ENCODE measurements at places on chromosomes 7 and 10.

DNA sequence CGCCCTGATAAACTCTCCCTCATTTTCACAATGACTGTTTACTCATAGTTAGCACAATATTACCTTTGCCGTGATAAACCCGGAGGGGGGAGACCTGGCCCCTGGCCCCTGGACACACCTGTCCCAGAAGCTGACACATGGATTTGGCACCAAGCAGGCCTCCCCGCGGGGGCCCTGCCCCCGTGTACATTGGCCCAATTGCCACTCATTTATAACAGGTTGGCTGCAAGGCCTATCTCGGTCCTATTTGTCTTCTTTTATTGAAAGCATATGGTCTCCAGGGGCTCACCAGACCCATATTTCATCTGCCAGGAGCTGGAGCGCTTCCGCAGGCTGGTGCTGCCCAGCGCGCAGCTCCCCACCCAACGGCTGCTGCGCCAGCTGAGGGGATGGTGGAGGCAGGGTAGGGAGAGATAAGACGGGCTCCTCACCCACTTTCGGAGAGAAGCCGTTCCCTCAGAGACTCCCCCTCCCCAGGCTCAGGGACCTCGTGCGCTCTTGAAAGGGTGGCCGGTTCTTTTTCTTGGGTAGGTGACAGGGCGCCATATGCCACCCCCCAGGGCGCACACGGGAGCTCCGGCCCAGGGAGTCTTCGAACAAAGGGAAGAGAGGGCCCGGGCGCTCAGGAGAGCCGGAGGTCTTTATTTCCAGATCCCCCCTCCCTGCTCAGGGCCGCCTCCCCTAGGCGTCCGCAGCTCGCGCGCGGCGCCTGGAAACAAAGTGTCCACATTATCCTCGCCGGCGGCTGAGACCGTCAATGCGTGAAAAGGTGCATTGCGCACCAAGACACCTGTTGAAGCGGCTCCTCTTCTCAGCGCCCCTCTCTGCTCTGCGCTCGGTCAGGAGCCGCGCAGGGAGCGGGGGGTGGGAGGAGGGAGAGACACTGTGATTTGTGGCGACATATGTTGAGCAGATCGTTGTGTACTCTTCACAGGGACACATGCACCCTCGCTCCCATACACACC, 4.3 kb upstream of the NEUROG3 start:
- DNase-seq: peak; percentile 26

GRCh38 chr7:47452295-47452694, 129.6 kb downstream of the TNS3 start:
- DNase-seq: no peak

- DNase-seq: no peak
These were observed 40.3 kb upstream of the KAT6B start for GRCh38 chr10:74786126-74786525.

DNA sequence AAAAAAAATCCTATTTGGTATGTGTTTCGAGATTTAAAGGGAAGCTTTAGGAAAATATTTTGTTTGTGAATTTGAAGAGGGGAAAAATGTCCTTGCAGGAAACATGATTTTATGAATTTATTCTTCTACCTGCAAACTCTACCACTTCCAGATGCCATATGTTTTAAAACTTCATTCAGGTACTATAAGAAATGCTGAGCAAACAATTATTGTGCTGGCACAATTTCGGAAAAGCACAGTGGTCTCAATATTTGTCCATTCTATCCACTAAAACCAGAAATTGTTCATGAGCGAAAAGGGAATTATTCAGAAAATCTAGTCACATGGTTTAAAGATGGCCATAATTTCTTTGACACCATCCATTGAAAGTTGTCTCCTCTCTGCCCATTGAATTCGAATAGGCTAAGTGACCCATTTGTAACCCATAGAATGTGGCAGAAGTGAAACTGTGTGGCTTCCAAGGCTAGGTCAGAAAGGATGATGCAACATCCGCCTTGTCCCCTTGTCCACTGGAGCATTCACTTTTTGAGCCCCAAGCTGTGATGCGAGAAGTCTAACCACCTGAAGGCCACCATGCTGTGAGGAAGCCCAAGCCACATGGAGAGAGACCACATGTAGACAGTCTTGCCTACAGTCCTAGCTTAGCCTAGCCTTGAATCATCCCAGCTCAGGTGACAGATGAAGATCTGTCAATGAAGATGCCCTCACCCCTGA, 189.8 kb upstream of the PRKCQ start:
- no peak for DNase-seq

- no peak for DNase-seq
These were observed 303.2 kb downstream of the EXOC4 start for GRCh38 chr7:133556048-133556447.

- no peak for DNase-seq
These were observed 3.7 kb upstream of the SPACDR start for GRCh38 chr7:100467638-100468373.

DNA sequence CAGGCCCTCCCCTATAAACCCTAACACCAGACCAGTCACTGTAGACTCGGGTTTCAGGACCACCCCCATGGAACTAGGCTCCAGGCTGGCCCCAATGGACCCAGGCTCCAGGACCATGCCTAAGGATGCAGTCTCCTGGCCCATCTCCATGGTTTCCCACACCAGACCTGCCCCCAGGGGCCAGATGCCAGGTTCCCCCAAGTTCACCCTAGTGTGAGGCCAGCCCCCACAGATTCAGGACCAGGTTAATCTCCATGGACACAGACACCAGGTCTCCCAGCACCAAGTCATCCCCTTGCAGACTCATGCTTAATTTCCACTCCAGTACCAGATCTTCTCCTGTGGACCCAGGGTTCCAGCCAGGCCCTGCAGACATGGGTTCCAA, 103.8 kb upstream of the LANCL2 start:
- no peak for DNase-seq

DNA sequence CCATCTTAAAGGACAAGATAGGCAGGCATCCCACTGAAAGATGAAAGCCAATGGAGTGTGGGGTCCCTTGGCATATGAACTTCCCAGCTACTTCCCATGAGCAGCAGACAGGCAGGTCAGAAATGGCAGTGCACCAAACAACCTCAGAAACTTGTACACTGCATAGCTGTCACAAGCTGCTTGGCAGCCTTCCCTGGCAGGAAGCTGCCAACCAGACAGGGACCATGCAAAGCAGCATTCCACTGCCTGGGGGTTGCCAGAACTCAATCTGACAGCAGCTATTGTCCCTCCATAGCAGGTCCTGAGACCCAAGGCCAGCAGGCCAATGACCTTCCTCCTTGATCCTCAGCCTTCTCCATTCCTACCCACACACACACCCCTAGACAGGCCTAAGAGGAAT, 139.5 kb downstream of the PLCE1 start:
- no peak for DNase-seq

DNA sequence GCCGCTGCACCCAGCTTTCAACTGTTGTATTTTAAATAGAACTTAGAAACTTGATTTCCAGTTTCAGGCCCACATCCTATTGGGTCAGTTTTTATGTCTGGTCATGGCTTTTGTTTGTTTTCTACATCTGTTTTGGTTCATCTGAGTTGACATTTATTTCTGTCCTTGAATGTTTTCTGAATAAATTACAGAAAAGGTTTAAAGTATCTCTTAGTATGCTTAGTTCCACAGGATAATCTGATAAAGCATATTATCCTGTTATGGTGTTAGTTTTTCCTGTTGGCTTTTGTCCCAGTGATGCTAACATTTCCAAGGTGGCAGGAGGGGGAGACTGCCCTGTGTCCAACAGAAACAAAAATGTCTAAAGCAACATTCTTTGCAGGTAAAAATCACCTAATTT, 733.2 kb downstream of the INHBA start:
- no peak for DNase-seq

GRCh38 chr7:36151921-36152755, 916 bp upstream of the EEPD1 start:
- DNase-seq: peak; percentile 5

DNA sequence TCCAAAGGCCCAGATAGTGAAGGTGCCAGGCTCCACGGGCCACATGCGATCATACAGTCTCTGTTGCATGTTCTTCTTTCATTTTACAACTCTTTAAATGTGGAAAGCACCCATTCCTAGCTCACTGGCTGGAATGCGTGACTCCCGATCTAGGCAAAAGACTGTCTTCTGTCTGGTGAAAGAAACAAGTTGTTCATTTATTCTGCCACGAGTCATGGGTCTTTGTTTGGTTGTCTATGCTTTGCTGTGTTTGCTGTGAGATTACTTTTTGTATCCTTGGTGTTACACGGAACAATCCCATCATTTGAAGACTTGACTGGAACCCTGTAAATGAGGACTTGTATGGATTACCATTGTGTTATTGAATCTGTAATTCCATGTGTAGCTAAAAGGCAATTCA, 41.9 kb downstream of the NPVF start:
- no peak for DNase-seq
